Fibroblast of the aortic adventitia (primary cell): ENCODE measurements at places on chromosomes 11 and 22. TPM values are rescaled to one million over a fixed set of nuclear protein-coding genes. Genes with fewer than 3 reads are reported as not detected.

The FGF4 gene
- total RNA-seq = 0.08 TPM in 1 of 2 replicates, not detected in the other

The DCDC1 gene
- 0.18 and 3.2 TPM in 2 replicates for total RNA-seq

The MMP11 gene
- 5.1 and 47.8 TPM in 2 replicates for total RNA-seq

The MGAT3 gene
- 0.27 and 2.0 TPM in 2 replicates for total RNA-seq

The MICALL1 gene
- total RNA-seq = 13.2 and 24.7 TPM in 2 replicates

The RAC2 gene
- 5.6 and 14.4 TPM in 2 replicates for total RNA-seq

The RASD2 gene
- 0.09 TPM in 1 of 2 replicates, not detected in the other for total RNA-seq

The MISFA gene
- 0.45 and 2.8 TPM in 2 replicates for total RNA-seq

The ZNF280B gene
- 0.45 and 0.74 TPM in 2 replicates for total RNA-seq

The HTATIP2 gene
- 27.9 and 82.5 TPM in 2 replicates for total RNA-seq

The SPI1 gene
- total RNA-seq = not detected in 2 replicates

DNA sequence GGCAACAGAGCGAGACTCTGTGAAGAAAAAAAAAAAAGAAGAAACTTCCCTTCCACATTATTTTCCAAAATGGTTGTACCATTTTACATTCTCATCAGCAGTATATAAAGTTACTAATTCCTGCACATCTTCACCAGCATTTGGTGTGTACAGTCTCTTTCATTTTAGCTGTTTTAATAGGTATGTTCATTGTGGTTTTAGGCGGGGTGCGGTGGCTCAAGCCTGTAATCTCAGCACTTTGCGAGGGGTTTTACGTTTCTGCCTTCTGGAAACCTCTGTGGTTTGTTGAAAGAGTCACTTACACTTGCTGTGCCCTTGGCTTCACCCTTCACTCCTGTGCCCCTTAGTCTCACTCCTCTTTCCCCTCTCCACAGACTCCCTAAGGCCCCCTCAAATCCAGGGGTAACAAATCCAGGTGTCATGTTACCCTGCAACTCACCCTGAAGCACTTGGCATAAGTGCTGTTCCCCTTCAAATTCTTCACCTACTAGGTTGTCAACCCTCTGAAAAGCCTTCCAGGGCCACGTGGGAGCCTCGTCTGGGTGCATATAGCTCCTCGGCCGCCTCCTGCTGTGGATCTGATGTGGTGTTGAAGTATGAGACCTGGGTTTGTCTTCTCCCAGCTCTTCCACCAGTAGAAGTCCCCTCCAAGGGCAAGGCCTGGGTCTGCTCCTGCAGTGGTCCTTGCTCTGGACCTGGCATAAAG lies 20.8 kb downstream of the TOB2 start:
- DNase-seq = no peak

- DNase-seq = no peak
These were observed 22.0 kb downstream of the EHF start for GRCh38 chr11:34642873-34643272.

- DNase-seq = no peak
These were observed 17.0 kb upstream of the WDR74 start for GRCh38 chr11:62856333-62856895.

GRCh38 chr11:2464451-2465165 lies 19.8 kb downstream of the KCNQ1 start:
- DNase-seq = no peak

DNA sequence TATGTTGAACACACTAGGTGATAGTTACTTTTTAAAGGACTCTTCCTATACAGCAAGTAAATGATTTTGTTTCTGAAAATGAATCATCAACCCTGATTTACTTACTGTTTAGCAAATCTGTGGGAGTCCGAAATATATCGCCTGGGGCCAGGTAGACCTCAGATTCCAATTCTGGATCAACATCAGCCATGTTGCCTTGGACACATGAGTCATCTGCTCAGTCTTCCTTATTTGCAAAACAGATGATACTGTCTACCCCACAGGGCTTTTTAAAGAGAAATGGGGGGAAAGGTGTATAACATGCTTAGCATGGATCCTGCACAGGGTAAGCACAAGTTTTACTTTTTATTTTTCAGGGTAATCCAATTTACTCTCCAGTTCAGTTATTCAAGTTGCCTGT lies 324.2 kb downstream of the TENM4 start:
- DNase-seq = no peak

GRCh38 chr22:17795661-17796548 lies 21.6 kb upstream of the BID start:
- DNase-seq = no peak

DNA sequence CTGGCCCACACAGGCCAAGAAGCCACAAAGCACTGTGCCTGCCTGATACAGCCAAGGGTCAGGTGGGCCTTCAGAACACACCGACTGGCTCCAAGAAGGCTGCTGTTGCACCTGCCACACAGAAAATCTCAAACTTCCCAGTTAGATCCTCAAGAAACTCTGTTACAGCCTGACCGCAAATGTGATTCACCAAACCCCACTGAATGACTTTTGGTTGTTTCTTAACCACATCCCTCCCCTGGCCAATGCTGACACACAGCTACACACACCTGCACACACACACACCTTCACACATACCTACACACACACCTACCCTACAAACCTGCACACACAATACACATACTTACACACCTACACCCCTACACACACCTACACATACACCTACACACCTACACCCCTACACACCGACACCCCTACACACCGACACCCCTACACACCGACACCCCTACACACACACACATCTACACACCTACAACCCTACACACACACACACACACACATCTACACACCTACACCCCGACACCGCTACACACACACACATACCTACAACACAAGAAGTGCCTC lies 31.5 kb downstream of the CDKN1C start:
- no peak for DNase-seq

- no peak for DNase-seq
These were observed 404.8 kb upstream of the FAT3 start for GRCh38 chr11:91819777-91820176.

GRCh38 chr11:134050541-134051383 lies 18.1 kb upstream of the JAM3 start:
- peak; percentile 65 for DNase-seq

- DNase-seq = peak; percentile 91
These were observed 64.8 kb downstream of the STIM1 start for GRCh38 chr11:3920148-3920852.

DNA sequence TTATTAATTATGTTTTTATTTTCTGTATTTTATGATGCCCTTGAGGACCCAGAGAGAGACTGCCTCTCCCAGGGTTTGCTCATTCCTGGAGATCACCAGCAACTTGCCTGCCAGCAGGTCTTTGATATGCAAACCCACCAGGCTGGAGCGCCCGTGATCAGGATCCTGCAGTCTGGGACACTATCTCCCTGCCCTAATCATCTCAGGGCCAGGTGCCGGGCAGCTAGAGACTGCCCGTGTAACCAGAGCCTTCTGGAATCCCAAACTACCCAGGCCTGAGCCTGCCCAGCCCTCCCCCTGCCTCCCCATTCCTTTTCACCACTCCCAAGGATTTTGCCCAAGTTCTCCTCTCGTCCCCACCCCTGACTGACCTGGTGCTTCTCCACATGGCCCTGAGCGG lies 52.2 kb upstream of the B3GAT1 start:
- DNase-seq = no peak

GRCh38 chr11:32113200-32113919 lies 22.5 kb downstream of the RCN1 start:
- DNase-seq = no peak

GRCh38 chr11:975827-976226 lies 50.2 kb downstream of the AP2A2 start:
- peak; percentile 41 for DNase-seq

GRCh38 chr22:26768952-26769351 lies 111.6 kb downstream of the MIAT start:
- DNase-seq = no peak

- no peak for DNase-seq
These were observed 112.0 kb upstream of the MTNR1B start for GRCh38 chr11:92857407-92857806.

DNA sequence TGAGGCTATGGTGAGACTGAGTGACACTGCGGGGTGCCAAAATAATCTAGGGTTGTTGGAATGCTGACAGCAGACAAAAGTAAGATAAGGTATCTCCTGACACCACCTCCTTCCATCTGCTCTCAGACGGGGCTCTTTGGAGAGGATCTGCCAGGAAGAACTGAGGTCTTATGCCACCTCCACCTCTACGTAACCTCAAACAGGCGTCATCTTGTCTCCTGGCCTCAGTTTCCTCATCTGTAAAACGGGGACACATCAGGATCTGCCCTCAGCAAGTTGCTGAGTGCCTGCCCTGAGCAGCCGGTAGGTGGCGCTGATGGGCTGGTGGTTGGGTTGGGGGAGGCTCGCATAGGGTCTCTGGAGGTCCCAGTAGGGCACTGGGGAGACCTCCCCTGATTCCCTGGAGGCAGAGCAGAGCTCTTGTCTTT lies 1.7 kb upstream of the MYEOV start:
- peak; percentile 31 for DNase-seq

- DNase-seq = no peak
These were observed 556.5 kb downstream of the MN1 start for GRCh38 chr22:27245056-27245455.

DNA sequence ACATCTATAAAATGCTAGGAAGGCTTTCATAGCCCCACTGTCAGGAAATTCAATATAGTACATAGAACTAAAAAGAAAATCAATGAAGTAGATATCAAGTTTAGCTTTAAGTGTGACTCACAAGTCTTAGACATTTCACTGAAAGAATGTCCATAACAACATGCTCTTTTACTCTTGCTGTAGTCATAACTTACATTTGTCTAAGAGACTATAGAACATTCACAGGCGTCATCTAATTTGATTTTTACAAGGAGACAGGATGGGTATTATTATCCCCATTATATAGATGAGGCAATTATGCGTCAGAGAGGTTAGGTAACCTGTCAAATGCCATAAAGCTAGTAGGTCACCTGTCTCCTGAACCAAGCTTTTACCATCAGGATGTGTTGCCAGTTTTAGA lies 36.9 kb downstream of the BDNF start:
- DNase-seq = no peak

GRCh38 chr22:44047891-44048301 lies 23.8 kb downstream of the PARVB start:
- no peak for DNase-seq
